Psoas muscle (tissue), 8 donors: ENCODE measurements at places on chromosomes 16 and 17. TPM values are rescaled to one million over a fixed set of nuclear protein-coding genes. Genes with fewer than 3 reads are reported as not detected.

GRCh38 chr17:31394544-31394943 lies 3.1 kb downstream of the RAB11FIP4 start:
- H3K4me1 ChIP-seq = no peaks in the 10 kb centered on the region
- no peaks in the 10 kb centered on the region for H3K36me3 ChIP-seq
- DNase-seq = no peak
- no peak overlapping the region for H3K27ac ChIP-seq
- peaks cover 14% of the 10 kb centered on the region for H3K27me3 ChIP-seq

FOXK2 gene
- 63.8 TPM for total RNA-seq

TEKT1 gene
- not detected for total RNA-seq

GRCh38 chr17:78241277-78242023 lies 10.0 kb downstream of the TMEM235 start:
- no peak overlapping the region for H3K27ac ChIP-seq
- DNase-seq = no peak
- H3K27me3 ChIP-seq = no peaks in the 10 kb centered on the region
- no peaks in the 10 kb centered on the region for H3K36me3 ChIP-seq

- no peak for DNase-seq
- no peak overlapping the region for H3K4me3 ChIP-seq
- H3K27ac ChIP-seq = no peak overlapping the region
- H3K36me3 ChIP-seq = no peaks in the 10 kb centered on the region
- no peaks in the 10 kb centered on the region for H3K4me1 ChIP-seq
Measured at GRCh38 chr16:80586476-80586875, 45.7 kb downstream of the DYNLRB2 start.

- peak overlapping the region; percentile 30 for H3K27ac ChIP-seq
- no peak for DNase-seq
- H3K36me3 ChIP-seq = peaks cover 4% of the 10 kb centered on the region
- no peaks in the 10 kb centered on the region for H3K27me3 ChIP-seq
Measured at GRCh38 chr17:59791603-59792457, 84.4 kb downstream of the VMP1 start.

PITPNC1 gene
- total RNA-seq = 6.5 TPM
